HFF-Myc (cell line): ENCODE measurements at places on chromosomes 6 and 20.

DNA sequence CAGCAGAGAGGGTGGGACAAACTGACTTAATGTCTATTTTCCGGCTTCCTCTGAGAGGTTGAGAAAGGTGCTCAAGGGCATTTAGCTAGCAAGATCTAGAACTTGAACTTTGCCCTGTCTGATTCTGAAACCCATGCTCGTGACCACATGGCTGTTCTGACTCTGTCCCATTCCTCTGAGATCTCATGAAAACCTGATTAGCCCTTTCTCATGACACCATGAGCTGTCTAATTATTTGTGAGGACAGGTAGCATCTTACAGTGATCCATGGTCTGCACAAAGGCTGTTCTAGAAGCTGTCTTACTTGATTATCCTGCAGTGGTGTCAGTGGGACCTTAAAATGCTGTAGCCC lies 89.6 kb upstream of the TOX2 start:
- no peak for DNase-seq

DNA sequence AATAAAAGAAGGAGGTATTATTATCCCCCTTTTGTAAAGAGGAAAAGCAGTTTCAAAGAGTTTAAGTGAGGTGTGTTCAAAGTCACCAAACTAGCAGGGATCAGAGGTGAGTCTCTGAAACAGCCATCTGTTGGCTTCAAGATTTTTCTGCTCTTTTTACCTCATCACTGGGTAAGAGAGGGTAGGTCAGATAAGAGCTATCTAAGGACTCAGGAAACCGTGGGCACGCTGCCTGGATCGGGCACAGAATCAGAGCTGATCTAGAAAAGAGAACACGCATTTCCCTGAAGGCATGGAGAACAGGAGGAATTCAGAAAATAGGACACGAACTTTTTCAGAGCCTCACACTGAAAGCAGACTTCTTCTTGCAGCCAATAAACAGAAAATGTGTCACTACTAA lies 65.8 kb upstream of the LY86 start:
- DNase-seq, result no peak

GRCh38 chr20:9021699-9022098 lies 47.2 kb upstream of the PLCB4 start:
- DNase-seq, result no peak

DNA sequence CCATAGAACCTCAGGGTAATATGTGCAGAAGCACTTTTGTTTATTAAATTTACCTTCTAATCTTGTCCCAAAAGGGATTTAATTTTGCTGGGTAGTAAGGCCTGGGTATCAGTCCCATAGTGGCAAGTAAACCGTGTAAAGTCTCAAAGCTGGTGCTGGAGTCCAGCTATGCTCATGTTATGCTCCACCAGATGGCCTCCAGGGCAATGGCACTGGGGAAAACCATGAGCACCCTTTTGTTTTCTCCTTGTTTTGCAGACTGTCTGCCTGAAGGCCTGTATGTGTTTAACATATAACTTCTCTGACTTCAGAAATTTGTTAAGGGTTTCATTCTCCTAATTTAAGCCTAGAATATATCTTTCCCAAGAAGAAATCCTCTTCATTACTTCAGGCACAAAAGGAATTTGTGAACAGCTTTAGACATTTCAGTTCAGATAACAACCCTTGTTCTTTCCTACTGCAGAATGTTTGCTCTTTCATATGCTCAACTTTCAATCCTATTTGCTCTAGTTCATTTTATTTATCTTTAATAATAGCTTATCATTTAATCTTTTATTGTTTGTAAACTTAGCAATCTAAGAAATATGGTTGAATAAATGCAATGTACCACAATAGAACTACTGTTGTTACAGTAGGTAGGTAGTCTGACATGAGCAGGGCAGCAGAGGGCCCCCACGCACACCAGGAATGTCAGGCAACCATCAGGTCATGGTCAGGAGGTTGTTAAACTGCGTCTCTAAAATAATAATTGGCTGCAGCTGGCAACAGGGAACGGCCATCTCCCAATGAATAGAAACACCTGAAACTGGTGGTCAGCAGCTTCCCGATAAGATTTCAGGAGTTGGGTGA lies 162.8 kb downstream of the TENT5A start:
- no peak for DNase-seq

DNA sequence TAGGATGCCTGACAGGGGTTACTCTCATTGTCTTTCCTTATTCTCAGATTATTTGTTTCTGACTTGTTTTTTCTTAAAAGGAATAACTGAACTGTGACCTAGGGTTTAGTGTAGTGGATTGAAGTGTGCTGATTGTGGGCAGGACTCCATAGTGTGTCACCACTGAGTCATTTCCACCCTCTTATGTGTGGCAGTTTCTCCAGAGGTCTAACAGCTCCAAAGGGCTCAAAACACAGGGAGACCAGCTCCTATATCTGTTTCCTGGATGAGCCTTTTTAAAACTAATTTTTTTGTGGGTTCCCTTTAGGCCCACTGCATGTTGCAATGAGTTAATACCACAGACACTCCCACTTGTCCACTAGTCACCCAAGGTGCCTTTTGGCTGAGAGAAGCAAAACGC lies 951.1 kb upstream of the ADGRB3 start:
- DNase-seq, result peak; percentile 2

GRCh38 chr6:149458806-149459205 lies 26.0 kb downstream of the ZC3H12D start:
- no peak for DNase-seq

GRCh38 chr6:35786810-35787209 lies 6.0 kb downstream of the CLPSL1 start:
- no peak for DNase-seq

DNA sequence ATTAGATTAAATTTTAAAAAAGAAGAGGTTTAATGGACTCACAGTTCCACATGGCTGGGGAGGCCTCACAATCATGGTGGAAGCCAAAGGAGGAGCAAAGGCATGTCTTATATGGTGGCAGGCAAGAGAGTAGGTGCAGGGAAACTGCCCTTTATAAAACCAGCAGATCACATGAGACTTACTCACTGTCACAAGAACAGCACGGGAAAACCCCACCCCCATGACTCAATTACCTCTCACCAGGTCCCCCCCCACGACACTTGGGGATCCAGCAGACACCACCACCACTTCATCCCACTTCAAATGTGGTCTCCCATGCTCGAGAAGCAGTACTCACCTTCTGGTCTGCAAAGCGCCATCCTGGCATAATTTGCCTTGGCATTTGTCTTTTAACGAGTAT lies 24.6 kb downstream of the MTFR2 start:
- DNase-seq, result no peak

GRCh38 chr6:22152841-22153240 lies 144.0 kb downstream of the PRL start:
- DNase-seq, result no peak

DNA sequence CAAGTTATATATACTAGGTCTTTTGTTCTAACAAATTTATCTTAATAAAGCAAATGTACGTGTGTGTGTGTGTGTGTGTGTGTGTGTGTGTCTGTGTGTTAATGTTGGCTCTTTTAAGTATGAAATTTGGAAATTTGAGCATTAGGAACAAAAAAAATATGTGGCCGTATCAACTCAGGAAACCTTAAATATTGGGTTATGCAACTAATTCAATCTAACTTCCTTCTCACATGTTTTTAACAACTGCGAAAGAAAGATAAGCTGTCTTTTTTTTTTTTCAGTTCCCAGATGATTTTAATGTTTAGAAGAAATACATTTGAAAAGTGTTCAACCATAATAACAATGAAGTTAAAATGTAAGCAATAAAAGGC lies 616.4 kb upstream of the ARID1B start:
- no peak for DNase-seq

DNA sequence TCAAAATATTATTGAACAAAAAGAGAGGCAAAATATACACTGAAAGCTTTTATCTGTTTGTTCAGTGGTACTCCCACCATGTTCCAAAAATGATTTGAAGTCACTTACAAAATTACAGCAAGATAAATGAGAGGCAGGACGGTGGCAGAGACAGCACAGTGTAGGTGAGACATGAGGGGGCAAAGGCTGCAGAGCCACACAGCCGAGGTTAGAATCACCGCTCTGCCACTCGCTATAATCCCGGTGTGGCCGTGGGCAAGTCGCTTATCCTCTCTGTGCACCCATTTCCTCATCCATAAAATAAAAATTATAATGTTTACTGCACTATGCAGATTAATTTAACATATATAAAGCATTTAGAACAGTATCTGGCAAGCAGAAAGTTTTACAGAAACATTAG lies 140.1 kb upstream of the BEND6 start:
- DNase-seq, result no peak

- no peak for DNase-seq
Measured at GRCh38 chr6:15166121-15166520, 79.7 kb upstream of the JARID2 start.

- no peak for DNase-seq
Measured at GRCh38 chr6:55772730-55773129, 102.7 kb downstream of the BMP5 start.

GRCh38 chr6:52992980-52993920 lies 1.8 kb downstream of the GSTA4 start:
- DNase-seq, result no peak

- no peak for DNase-seq
Measured at GRCh38 chr20:62301111-62301668, 1.6 kb upstream of the ADRM1 start.

- DNase-seq, result no peak
Measured at GRCh38 chr6:119028091-119028490, 50.4 kb downstream of the FAM184A start.
